Activated T-cell treated with anti-CD3 and anti-CD28 coated beads, Interleukin-2, amount 50 U/mL, for 24 hours (primary cell): ENCODE measurements at places on chromosomes 3 and 15.

DNA sequence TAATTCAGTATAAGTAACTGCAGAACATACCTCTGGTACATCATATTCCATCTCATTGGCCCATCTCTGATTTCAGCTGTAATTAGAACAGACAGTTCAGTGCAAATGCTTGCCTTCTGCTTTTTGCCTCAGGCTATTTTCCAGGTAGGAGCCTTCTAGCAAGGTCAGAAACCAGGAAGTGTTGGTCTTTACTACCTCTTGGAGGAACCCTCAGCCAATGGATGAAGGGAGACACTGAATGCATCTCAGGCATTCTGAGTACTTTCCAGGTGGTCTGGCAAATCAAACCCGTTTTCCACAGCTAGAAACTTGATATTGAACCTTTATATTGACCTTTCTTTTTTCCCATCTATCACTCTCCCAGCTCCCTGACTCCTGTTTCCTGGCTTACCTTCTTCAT lies 348.5 kb upstream of the SOX2 start:
- no peak for DNase-seq
- no peak overlapping the region for H3K27ac ChIP-seq
- H3K27me3 ChIP-seq: no peaks in the 10 kb centered on the region
- H3K4me3 ChIP-seq: no peak overlapping the region
- H3K4me1 ChIP-seq: no peaks in the 10 kb centered on the region

GRCh38 chr3:60268123-60268522 lies 983.1 kb downstream of the FHIT start:
- H3K27me3 ChIP-seq: no peaks in the 10 kb centered on the region
- H3K27ac ChIP-seq: no peak overlapping the region
- no peaks in the 10 kb centered on the region for H3K4me1 ChIP-seq
- no peak for DNase-seq
- H3K36me3 ChIP-seq: no peaks in the 10 kb centered on the region

DNA sequence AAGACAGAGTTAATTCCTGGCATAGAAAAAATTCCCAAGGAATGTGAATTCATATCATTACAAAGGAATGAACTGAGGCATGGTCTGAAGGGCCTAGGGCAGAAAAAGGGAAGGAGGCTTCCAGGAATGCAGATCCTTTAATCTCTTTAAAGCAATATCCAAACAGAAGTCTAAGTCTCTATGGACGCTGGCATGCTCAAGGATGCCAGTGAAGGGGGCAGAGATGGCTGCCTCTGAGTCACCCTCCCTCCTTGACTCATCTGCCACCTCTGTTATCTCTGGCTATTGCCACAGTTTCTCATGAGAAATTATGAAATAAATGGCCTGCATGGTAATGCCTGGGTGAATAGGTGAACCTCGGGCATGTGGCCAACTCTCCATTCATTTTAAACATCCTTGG lies 96.3 kb upstream of the BCL6 start:
- DNase-seq: no peak
- no peaks in the 10 kb centered on the region for H3K27me3 ChIP-seq
- H3K4me1 ChIP-seq: peaks cover 5% of the 10 kb centered on the region
- H3K27ac ChIP-seq: no peak overlapping the region
- no peak overlapping the region for H3K4me3 ChIP-seq

DNA sequence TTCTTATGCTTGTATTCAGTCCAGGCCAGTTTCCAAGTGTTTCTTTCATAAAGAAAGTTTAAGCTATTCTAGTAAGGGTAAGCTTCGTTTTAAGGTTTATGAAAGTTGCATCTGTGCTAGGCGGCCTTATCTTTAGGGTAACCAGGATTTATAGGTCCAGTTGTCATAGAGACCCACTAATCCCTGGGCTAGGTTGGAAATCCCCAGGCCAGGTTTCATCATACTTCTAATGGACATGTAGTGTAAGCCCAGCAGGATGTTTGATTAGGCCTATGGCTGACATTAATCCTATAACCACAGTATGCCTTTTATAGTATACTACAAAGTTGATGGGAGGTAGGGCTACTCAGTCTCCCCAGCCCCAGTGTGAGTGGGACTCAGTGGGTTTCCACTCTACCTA lies 312.4 kb downstream of the CACNA2D3 start:
- no peak for DNase-seq
- no peak overlapping the region for H3K4me3 ChIP-seq
- no peak overlapping the region for H3K27ac ChIP-seq
- H3K36me3 ChIP-seq: no peaks in the 10 kb centered on the region

GRCh38 chr3:47475029-47475569 lies 642 bp downstream of the SCAP start:
- peak overlapping the region; percentile 92 for H3K27ac ChIP-seq
- DNase-seq: no peak
- H3K36me3 ChIP-seq: peaks cover 15% of the 10 kb centered on the region
- no peaks in the 10 kb centered on the region for H3K27me3 ChIP-seq

- H3K36me3 ChIP-seq: no peaks in the 10 kb centered on the region
- H3K27ac ChIP-seq: no peak overlapping the region
- H3K4me1 ChIP-seq: no peaks in the 10 kb centered on the region
- no peak overlapping the region for H3K4me3 ChIP-seq
- DNase-seq: no peak
Measured at GRCh38 chr15:61702224-61703020, 357.8 kb downstream of the VPS13C start.
